ENCODE measurements at places on chromosomes 5 and 9.

DNA sequence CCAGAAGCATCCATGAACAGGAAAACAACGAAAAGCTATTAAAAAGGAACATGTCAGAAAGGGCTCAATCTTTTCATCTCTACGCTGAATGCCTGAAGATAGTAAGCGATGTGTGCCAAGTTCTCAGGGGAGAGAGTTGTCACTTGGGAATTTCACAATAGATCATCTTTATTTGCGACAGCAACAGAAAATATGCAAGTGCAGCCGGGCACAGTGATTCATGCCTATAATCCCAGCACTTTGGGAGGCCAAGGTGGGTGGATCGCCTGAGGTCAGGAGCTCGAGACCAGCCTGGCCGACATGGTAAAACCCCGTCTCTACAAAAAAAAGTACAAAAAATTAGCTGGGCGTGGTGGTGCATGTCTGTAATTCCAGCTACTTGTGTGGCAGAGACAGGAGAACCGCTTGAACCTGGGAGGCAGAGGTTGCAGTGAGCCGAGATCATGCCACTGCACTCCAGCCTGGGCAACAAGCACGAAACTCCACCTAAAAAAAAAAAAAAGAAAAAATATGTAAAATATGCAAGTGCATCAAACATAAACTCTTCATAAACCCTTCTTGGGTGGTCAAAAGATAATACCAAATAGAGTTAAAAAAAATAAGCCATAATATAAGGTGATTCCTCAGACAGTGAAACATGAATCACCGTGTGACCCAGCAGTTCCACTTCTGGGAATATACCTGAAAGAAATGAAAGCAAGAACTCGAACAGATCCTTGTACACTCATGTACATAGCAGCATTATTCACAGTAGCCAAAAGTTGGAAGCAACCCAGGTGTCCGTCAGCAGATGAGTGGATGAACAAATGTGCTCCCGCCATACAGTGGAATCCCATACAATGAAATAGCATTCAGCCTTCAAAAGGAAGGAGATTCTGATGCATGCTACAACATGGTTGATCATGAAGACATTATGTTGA, 16.2 kb downstream of the SFXN1 start:
- DNase-seq: no peak

DNA sequence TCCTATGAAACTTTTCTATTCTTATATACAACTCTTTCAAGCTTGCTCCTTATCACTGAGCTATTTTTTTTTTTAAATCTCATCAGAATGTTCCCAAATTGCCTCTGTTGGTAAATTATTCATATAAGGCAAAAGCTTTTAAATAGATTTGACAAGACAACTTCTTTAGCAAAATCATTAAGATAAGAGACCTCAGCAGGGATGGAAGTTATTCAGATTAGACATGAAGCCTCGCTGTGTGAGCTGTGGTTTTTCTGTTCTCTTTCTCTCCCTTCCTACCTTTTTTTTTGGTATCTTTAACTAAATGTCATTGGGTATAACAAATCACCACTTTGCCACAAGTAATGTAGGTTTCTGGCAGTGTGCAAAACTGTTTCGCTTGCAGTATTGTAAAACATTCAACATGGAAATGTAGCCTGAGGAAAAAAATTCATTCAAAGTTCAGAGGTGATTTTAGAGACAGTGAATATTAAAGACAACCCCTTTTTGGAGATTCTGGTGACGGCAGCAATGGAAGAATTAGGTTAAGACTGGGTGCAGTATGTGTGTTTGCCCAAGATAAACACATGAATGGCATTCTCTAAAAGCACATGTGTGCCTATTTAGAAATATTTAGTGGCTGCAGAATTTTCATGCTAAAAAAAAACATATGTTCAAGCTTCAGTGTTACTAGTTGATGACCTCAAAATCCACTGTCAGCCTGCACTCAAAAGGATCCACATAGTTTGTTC, 467.1 kb downstream of the ZNF608 start:
- DNase-seq: no peak

DNA sequence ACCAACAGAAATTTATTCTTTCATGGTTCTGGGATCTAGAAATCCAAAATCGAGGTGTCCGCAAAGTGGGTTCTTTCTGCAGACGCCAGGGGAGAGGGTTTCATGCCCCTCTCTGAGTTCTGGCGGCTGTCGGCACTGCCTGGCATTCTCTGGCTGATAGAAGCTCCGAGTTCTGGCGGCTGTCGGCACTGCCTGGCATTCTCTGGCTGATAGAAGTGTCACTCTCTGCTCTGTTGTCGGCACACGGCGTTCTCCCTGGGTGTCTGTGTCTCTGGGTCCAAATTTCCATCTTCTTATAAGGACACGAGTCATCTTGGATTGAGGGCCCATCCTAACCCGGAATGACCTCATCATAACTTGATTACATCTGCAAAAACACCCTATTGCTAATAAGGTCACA, 7.6 kb downstream of the GFI1B start:
- no peak for DNase-seq

DNA sequence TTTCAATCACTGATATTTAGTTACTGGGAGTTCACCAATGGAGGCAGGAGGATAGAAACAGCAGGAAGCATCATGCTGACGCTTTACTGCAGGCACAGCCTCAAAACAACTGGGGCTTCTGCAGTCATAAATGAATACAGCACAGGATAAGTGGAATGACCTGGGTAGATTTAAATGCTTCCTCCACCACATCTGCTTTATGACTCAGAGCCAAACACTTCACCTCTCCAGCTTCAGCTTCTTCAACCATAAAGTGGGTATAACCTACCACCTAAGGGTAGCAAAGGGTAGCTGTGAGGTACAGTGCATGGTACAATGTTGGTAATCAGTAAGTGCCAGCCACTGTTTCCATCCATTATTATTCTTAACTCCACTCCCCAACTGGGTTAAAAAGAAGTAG, 28.4 kb downstream of the RASEF start:
- DNase-seq: no peak

DNA sequence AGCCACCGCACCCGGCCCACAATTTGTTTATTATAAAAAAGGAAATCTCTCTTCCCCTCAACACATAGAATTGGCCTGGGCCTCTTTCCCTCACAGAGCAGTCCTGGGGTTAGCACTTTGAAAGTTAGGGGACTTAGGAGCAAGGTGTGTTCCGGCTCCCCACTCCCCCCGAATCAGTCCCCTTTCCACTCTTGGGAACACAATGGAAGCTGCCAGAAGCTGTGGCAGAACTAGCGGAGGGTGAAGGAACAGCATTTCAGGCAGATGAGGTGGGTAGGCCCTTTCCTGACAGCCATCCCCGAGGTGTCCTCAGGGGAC, 16.4 kb upstream of the C5orf47 start:
- DNase-seq: no peak

DNA sequence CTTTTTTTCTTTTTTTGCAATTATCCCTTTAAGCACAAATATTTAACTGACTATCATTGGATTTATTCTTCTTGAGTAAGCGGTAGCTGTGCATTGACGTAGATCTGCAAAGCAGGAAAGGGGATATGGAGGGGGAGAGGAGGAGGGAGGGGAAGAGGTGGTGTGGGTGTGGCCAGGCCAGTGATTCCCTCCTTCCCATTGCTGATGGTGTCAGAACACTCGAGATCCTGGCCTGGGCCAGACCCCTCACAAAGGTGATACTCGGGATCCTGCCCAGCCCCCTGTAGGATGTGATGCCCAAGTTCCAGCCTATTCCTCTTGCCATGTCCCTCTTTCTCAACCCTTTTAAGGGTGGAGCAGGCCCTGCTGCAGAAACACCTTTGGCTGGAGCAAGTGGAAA, 9.9 kb downstream of the SLC36A3 start:
- no peak for DNase-seq

DNA sequence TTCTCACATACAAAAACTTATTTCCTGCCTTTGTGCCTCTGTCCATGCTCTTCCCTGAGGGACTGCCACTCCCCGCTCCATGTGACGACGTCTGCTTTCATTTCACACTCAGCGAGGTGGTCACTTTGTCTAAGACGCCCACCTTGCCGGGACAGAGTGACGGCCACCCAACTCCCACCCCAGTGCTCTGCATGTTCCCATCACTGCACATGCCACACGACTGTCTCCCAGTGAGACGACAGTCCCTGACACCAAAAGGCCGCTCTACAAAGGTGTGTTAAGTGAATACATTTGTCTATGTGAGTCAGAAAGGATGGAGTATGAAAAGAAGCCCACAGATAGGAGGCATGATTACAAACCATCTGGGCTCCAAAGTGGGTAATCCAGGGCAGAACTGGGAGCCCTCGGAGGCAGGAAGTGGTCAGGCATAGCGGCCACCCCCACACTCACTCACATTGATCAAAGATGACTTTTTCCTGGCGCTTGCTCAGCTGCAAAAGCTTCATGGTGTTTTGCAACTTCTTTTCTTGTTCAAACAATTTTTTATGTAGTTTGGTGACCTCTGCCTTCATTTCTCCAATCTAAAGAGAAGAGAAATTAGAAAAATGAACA, 185.8 kb downstream of the CDK5RAP2 start:
- DNase-seq: no peak

DNA sequence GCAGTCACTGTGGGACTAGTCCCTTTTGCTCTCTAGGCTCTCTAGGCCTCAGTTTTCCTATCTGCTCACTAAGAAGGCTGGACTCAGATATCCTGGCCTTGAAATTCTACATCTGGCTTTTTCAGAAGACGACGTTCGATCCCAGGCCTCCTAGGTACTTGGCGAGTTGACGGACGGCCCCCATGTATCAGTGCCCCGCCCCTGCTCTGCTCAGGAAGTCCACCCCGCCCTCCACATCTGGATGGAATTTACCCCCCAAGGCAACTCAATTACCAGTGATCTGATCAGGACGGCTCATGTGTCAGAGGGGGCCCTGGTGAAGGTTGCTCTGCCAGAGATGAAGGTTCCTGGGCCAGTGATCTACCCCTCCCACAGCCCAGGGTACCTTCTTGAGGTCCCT, 44.1 kb upstream of the SYNPO start:
- DNase-seq: no peak

DNA sequence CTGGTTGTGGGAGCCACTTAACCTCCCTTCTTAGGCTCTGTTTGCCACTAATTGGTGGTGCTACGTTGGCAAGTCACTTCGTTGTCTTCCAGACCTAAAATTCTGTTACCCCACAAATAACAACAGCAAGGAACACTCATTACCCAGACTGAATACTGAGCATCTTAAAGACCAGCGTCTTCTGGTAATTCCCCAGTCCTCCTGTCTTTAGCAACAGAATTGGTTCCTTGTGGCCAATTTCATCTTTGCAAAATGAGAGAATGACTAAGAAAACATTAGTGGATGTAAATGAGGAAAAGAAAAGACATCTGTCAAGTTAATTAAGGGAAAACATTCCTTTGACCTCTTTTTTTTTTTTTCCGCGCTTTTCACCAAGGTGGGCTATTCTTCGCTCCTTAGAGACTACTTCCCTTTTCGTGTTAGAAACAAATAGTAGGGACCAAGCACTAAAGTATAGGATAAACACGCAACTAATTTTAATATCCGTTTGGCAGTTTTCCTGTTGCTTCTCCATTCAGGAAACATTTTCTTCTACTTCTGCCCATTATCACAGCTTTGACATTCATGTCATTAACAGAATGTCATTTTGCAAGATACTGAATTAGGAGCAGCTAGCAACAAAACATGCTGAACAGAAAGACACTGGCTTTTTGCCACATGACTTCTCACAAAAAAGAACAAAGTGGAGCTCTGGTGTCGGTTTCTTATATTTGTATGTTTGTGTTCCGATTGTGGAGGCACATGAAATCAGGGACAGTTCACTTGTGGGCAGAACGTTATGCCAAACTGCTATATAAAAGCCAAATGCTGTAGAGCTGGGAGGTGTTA, 154.2 kb downstream of the CD180 start:
- DNase-seq: no peak

GRCh38 chr5:41335596-41336181, 122.4 kb upstream of the C6 start:
- no peak for DNase-seq

DNA sequence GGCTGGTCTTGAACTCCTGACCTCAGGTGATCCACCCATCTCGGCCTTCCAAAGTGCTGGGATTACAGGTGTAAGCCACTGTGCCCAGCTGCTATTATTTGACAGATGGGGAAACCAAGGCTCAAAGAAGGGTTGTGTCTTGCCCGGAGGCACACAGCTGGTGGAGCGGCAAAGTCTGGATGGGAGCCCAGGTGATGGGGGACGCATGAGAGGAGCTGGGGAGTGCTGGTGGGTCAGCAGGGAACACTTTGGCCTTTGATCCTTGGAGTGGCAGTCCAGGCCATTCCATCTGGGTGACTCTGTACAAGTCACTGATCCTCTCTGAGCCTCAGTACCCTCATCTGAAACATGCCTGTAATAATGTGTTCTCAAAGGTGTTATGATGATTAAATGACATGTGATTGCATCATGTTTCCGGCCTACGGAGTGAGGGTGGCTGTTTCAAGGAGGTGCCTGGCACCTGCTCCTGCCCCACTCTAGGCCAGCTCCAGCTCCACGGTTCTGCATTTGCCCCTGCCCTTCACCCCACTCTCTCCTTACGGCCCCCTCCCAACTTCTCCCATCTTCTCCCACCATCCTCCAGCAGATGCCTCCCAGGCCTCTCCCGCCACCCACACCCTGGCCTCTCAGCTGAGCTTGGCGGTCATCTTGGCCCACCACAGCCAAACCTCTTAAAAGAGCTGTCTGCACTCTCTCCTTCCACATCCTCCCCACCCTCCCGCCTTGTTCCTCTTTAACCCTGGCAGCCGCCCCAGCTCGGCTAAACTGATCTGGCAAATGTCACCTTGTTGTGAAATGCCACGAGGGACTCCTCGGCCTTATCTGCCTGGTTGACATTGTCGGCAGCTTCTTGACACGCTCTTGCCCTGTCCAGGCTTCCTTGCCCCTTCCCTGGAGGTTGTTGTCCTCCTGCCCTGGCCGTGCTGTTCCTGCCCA, 5.5 kb upstream of the DBN1 start:
- no peak for DNase-seq

- DNase-seq: no peak
Observed at GRCh38 chr9:81237565-81238231, 451.6 kb downstream of the TLE1 start.

GRCh38 chr5:167900340-167900935, 391.0 kb upstream of the WWC1 start:
- DNase-seq: no peak

DNA sequence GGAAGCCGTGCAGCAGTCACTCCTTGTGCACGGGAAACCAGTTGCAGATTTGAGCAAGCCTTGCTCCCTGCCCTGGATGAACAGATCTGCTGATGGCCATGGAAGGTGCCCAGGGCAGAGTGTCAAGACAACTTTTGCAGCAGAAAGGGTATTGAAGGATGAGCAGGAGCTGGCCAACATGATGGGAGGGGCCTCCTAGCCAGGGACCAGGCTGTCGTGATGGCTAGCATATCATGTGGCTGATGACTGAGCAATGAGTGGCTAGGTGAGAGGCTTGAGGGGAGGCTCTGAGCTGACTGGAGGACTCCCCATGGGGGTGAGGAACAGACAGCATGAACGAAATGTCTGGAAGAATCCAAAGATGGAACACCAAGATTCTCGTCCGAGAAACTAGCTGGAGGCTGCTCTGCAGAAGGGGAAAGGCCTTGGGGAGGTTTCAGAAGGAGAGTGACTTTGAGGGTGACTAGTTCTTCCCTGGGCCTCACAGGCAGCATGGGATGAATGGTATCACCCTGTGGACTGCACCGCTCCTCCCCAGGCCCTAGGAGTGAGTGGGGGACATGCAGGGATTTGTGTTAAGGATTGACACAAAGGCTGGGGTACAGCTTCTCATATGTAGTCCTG, 18.5 kb downstream of the PPARGC1B start:
- DNase-seq: no peak

Measured in activated effector memory CD4-positive, alpha-beta T cell treated with Interleukin-2 at 50 U/mL for 16 hours (primary cell).